Activated CD8-positive, alpha-beta memory T cell treated with anti-CD3 and anti-CD28 coated beads, Interleukin-2, amount 10 ng/mL, durations not matched to agents 7 days and 5 days (primary cell): ENCODE measurements at places on chromosomes 2 and 18.
A peak's percentile ranks its signal among the peaks of the same experiment; 100 is the strongest.

DNA sequence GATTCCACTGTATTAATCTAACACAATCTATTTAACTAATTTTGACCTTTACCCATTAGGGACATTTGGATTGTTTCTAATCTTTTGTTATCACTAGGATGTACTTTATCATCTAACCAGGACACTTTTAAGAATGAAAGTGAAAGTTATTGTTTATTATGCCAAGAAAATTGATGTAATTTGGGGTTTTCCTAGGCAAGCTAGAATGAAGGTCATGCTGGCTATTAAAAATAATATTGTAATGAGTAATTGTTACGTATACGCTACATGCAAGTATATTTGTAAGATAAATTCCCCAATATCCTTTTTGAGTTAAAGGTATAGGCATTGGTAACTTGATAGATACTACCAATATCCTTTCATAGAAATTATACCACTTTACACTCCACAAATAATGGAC is 74.6 kb downstream of the COL5A2 start:
- DNase-seq = no peak

- DNase-seq = no peak
Measured at GRCh38 chr2:121682396-121683298, 33.4 kb upstream of the CLASP1 start.

DNA sequence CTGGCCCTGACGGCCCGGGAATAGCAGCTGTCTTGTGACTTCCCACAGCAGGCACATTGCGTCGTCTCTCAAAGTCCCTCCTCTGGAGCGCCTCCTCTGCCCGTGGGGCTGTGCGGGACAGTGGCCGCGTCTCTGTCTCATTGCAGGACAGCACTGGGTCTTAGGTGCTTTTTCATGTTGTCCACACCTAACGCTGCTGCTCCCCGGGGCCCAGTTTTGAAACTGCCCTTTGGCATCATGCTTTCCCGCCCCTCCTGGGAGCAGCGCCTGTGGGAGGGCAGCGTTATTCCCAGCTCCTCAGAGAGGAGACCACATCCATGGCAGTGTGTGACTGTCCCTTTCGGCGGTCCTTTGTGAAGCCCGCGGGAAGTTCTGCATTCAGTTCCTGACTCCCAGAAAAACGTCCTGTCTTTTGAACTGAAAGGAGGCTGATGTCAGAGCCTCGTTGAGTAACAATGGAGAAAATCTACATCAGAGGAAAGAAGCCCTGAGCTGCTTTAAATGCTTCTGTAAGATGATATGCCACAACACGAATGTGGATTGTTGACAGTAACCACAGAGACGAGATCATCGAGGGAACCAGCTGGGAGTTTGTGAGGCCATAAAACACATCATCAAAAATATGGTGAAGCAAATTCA is 226.0 kb downstream of the FAM210A start:
- DNase-seq = peak; percentile 45

DNA sequence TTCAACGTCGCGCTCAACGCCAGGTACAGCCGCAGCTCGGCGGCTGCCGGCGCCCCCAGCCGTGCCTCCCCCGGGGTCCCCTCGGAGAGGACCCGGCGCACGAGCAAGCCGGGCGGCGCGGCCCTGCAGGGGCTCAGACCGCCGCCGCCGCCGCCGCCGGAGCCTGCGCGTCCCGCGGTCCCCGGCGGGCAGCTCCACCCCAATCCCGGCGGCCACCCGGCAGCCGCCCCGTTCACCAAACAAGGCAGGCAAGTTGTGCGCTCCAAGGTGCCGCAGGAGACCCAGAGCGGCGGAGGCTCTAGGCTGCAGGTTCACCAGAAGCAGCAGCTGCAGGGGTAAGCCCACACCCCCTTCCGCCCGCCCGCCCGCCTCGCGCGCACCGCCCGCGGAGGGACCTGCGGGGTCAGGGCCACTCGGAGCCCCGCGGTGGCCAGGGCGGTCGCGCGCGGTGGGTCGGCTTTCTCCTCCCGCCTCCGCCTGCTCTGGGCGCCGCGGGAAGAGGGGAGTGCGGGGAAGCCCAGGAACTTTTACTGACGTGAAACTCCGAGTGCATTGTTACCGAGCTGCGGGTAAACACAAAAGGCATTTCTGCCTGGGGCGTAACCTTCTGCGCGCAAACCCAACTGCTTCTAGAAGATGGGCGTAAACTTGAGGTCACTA is 861 bp downstream of the LTBP1 start:
- peak; percentile 51 for DNase-seq

DNA sequence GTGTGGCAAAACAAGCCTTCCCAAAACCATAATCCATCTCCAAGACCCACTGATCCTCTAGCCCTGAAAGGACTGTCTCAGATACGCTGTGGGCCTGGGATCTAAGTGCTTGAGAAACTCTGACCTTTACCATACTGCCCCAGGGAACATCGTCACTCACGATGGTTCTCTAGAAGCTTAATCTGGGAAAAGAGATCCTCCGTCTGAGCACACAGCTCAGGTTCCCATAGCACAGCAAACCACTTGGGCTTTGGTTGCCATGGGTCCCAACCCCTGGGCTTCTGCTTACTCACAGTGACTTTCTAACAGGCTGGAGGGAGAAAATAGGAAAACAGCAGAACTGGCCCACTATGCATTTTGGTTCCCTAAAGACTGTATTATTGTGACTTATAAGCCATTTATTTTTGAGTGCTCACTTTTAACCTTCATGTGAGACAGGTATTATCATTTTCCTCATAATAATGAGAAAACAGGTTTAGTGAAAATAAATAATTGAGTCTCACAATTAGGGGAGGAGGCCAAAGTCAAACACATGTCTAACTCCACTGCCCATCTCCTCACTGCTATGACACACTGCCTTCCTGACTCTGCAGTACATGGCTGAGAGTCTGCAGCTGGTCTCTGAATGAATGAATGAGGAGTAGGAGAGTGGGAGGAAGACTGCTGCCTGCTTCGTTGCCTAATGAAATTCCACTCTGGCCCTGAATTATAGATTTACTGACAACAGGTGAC is 46.7 kb downstream of the REEP1 start:
- DNase-seq = peak; percentile 15

GRCh38 chr2:15610430-15610952 is 18.8 kb downstream of the DDX1 start:
- no peak for DNase-seq

- DNase-seq = no peak
Measured at GRCh38 chr2:226760412-226761194, 39.0 kb downstream of the IRS1 start.

- no peak for DNase-seq
Measured at GRCh38 chr2:190646780-190647522, 1.9 kb upstream of the NAB1 start.

- DNase-seq = no peak
Measured at GRCh38 chr2:69152847-69153583, 140.0 kb downstream of the ANTXR1 start.

DNA sequence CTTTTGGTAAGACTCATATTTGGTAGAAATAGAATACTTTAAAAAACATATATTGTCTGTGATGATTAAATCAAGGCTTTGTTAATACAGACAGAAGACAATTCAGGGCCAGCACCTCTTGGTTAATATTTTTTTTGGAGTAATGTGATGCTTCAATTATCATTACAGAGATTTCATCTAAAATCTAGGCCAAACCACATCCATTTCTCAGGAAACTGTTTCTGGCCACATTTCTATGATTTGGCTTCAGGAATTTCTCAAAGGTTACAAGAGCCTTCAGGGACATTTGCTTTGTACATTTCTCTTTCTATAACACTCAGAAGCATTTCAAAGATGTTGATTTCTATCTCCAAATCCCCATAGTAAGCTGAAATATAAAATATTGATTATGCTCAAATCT is 614.9 kb downstream of the LRP1B start:
- DNase-seq = no peak

- no peak for DNase-seq
Measured at GRCh38 chr2:182088681-182089320, 103.1 kb downstream of the PPP1R1C start.

DNA sequence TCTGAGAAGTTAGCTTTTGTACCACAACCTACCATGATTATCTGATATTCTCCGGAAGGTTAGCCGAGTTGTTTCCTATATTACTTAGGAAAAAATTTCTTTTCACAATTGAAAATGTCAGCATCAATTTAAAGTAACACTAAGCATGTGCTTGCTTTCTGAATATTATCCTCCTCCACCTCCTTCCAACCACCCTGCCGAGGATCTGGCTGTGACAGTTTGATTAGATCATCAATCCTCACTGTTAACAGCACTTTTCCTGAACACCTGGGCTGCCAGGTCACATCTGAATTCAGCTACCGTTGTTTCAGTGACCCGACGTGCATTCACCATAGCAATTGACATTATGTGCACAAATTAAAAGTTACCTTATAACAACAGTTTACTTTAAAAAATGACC is 207.0 kb downstream of the ZNF407 start:
- no peak for DNase-seq

- peak; percentile 69 for DNase-seq
Measured at GRCh38 chr18:62982600-62983251, 267.4 kb downstream of the PHLPP1 start.

- no peak for DNase-seq
Measured at GRCh38 chr18:10454681-10455557, 484 bp downstream of the APCDD1 start.

GRCh38 chr2:3405876-3406275 is 26.4 kb downstream of the TRAPPC12 start:
- no peak for DNase-seq

GRCh38 chr2:37354531-37354930 is 10.1 kb downstream of the QPCT start:
- no peak for DNase-seq

DNA sequence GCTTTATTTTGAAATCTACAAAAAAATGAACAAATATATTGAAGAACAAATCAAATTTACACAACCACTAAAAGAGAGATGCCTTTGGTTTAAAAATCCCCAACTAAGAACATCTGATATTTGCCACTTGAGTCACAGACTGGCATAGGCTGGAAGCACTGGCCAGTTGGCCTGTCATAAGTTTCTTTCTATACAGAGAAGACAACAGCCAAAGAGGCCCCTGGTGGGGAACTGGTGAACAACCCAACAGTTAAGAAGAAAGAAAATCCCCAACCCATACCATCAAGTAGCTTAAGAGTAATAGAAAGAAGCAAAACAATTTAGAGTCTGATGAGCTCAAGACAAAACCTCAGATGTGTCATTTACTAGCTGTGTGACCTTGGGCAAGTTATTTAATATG is 45.5 kb downstream of the OSR1 start:
- DNase-seq = no peak

GRCh38 chr2:174070281-174070680 is 105.1 kb upstream of the SP3 start:
- no peak for DNase-seq

GRCh38 chr2:445896-446295 is 158.0 kb upstream of the ALKAL2 start:
- no peak for DNase-seq

- no peak for DNase-seq
Measured at GRCh38 chr2:100321866-100322820, at the start of gene LONRF2. Gene LONRF2, minus strand, starts transcription at chr2:100322501. Its CDS starts 408 bp downstream, at chr2:100322093.

GRCh38 chr2:66164470-66164869 is 270.5 kb upstream of the MEIS1 start:
- DNase-seq = no peak

DNA sequence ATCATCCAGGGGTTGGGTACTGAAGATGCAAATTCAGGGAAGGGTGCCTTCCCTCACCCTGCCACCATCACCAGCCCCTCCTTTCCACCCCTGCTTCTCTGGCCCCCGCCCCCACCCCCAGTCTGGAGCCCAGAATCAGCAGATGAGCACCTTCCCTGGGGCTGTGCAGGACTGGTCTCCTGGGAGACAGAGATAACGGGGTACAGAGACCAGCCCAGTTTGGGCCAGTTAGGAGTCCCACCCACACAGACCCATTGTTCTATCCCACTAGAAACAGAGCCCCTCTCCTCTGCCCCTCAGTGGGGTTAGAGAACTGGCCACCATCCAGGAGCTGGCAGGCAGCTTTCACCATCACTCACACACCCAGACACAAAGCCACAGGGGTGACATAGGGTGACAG is 4.5 kb upstream of the CRYBA2 start:
- DNase-seq = no peak

DNA sequence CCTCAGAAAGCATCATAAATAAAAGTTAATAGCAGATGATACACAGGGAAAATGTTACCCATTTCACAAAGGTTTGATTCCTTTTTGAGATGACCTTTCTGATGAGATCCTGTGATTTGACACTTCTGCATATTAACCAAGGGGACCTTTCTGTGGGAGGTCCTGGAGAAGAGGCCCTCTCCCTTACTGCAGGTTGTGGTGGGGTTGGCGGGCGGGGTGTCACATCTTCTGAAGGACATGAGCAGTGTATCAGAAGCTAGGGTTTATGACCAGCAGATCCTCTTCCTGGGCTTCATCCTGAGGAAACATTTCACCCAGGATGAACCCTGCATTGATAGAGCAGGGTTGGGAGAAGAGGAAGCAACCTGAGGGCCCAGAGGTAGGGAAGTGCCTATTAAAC is 37.2 kb upstream of the SCLY start:
- no peak for DNase-seq

- DNase-seq = no peak
Measured at GRCh38 chr2:233866479-233866878, 1.7 kb downstream of the MSL3B start.

DNA sequence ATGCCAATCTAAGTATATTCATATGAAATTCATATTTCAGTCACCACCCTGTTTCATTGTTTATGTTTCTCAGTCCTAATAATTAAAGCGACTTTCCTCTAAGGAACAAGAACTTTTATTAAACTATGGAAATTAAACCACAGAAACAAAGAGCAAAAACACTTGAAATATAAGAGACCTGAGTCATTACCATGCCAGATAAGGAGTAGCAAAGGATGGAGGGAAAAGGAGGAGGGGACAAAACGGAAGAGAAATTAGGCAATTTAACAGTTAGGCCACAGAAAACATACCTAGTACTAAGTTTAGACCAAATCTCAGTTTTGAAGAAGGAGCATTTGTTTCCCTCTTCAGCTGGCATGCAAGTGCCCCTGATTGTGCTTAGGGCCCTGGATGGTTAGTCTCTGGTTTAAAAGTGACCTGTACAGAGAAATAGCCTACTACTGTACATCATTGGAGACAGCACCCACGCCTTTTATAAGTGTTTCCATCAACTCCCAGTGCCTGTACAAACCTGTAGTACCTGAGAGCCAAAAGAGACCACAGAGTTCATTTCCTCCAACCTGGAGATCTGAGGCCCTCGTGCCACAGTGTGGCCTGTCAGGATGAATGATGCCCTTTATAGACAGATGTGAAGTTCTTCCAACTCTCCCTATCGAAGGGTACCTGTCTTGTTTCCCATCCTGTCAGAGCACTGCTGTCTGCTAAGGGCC is 74.5 kb downstream of the SPATS2L start:
- DNase-seq = no peak

GRCh38 chr2:174546519-174547506 is 50.8 kb downstream of the WIPF1 start:
- DNase-seq = peak; percentile 70

GRCh38 chr2:212348501-212348900 is 190.1 kb downstream of the ERBB4 start:
- no peak for DNase-seq
